Stimulated activated CD8-positive, alpha-beta memory T cell treated with anti-CD3 and anti-CD28 coated beads, Interleukin-7, amount 100 ng/mL, for 24 hours (primary cell): ENCODE measurements at places on chromosomes 5 and 9.
A peak's percentile ranks its signal among the peaks of the same experiment; 100 is the strongest.

- no peak for DNase-seq
Observed at GRCh38 chr5:126377424-126377823, 45.8 kb upstream of the GRAMD2B start.

DNA sequence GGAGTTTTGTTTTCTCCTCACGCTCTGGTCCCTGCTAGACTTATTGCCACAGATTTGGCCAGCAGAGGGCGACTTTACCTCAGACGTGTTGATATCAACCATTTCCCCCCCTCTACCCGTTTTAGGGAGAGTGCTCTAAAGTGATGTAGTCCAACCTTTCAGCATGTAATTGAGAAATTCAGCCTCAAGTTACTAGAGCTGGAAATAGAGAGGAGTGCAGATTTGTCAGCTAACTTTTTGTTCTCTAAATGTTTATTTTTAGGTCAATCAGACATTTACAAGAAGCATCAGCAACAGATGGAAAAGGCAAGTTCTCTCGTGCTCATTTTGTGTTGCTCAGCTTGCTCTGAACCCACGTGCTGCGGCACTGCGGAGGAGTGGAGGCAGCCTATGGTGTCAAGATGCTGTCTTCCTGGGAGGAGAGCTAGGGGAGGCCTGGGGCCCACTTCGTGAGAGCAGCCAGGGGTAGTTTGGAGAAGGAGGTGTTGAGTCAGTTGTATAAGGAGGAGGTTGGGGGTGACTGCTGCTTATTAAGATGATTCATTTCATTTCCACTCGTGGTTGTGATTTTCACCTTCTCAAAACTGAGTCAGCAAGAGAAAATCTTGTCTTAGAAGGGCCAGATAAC, 53.6 kb downstream of the GPR107 start:
- peak; percentile 83 for DNase-seq

DNA sequence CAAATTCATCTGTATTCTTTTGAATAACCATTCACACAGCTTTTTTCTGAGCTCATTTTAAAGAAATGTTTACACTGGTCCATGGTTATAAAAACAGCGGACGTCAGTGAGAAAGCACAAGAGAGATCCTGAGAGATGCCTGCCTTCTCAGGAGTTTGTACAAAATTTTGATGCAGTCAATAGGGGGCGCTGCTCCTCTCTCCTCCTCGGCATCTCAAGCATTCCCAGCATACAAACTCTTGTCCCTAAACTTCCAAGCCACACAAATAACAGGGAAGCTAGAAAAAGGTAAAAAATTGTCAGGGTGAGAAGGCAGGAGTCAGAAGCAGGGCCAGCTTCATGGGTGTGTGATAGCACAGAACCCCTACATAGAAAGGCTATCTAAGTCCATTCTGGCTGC, 11.2 kb upstream of the CCDC152 start:
- no peak for DNase-seq

DNA sequence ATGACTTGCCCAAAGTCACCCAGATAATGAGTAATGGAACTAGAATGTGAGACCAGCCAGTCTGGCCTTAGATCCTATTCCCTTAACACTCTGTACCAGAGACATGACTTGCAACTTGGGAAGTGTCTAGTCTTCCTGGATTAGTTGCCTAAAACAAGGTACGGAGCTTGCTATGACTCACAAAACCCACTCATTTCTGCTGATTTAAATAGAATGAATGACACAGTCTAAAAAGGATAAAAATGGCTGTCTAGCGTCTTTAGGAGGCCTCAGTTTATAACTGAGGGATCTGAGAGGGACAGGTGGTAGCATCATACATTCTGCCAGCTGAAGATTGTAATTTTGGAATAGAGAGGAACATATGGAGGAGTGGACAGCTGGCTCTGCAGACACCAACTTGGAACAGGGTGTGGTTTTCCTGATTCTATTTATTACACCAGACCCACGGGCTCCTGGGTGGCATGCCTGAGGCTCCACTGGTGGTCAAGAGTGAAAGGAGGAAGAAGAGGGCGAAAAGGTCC, 62.7 kb downstream of the ABLIM3 start:
- DNase-seq = no peak

DNA sequence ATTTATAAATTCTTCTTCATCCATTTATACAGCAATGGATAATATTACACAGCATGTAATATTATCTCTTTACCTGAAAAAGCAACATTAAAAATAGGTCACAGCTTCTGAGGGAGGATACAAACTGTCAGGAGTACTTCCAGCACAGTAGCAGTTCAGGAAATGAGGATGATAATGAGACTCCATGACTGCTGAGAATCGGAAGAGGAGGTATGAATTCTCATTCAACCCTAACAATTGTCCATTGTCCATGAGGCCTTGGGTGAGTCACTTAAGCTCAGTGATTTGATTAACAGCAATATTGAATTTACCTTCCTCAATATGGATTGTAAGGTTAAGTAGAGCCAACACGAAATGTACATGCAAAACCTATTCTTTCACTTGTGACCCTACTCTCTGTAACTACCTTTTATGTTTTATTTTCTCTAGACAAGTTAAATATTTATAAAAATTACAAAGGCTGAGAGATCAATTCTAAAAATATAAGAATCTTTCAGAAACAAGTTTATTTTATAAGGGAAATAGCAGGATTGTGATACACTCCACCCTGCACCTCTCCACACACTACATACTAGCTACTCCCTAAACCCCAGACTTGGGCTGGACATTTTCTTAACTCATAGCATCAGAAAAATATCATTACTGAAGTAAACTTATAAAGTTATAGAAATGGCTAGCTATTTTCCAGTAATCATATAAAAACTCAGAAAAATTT, 159.1 kb upstream of the ACOT12 start:
- no peak for DNase-seq

- no peak for DNase-seq
Observed at GRCh38 chr5:157285310-157286035, 19.6 kb downstream of the CYFIP2 start.

- no peak for DNase-seq
Observed at GRCh38 chr5:60379907-60380306, 320.1 kb downstream of the DEPDC1B start.

GRCh38 chr5:11602298-11602697, 301.9 kb downstream of the CTNND2 start:
- no peak for DNase-seq

GRCh38 chr5:146967646-146968045, 89.1 kb upstream of the PPP2R2B start:
- DNase-seq = no peak

DNA sequence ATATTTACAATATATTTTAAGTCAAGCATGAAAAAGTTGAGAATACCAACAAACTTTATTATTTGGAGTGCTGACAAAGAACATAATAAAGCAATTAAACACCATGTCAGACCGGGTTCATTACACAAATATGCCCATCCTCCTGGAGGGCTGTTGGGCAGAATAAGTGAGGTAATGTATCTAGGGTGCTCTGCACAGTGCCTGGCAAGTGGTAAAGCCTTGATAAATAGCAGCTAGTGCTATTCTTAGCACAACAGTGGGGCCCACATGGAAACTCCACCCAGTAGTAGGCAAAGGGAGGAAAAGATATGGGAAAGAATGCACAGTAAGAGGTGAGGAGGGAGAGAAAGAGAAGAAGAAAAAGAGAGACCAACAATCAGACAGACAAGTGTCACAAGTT, 97.7 kb downstream of the SLC1A3 start:
- DNase-seq = no peak

DNA sequence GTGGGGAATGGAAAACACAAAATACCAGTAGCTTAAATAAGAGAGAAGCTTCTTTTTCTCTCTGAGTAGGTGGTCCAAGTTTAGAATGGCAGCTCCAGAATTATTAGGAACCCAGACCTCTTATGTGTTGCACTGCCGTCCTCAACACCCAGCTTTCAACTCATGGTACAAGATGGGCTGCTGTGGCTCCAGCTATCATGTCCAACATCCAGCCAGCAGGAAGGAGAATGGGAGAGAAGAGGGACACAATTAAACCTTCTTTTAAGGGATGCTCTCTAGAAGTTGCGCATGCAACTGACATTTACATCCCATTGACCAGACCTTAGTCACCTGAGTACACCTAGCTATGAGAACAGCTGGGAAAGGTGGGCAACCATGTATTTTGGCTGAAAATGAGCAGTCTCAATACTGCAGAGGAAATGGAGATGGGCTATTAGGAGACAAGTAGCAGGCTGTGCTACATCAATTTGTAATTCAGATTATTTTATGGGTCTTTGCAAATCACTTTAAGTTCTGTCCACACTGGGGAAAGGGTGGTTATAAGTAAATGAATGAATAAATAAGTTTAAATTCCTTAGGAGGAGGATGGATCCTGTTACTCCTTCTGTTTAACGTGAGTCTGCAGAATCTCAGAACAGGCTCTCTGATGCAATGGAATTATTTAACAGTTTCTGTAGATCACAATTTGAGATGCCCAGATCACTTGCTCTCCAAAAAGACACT, 76.1 kb downstream of the SLC28A3 start:
- DNase-seq = no peak

DNA sequence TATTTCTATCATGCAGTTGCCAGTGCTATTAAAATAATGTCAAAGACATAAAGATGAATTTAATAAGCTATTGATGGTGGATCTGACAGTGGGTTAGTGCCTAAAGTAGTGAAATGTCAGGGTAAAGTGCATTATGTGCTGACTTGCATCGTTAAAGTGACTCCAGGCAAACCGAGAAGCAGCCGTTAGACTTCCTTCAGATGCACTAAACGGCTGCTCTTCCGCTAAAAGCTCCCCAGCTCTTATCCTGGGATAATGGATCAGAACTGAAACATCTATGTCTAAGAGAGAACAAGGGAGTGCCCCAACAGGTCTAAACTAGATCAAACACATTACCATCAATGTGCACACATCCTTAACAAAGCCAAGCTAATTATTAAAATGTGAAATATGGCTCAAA, 468.2 kb downstream of the NTRK2 start:
- DNase-seq = no peak

- DNase-seq = no peak
Observed at GRCh38 chr9:36717276-36717675, 144.6 kb downstream of the MELK start.

DNA sequence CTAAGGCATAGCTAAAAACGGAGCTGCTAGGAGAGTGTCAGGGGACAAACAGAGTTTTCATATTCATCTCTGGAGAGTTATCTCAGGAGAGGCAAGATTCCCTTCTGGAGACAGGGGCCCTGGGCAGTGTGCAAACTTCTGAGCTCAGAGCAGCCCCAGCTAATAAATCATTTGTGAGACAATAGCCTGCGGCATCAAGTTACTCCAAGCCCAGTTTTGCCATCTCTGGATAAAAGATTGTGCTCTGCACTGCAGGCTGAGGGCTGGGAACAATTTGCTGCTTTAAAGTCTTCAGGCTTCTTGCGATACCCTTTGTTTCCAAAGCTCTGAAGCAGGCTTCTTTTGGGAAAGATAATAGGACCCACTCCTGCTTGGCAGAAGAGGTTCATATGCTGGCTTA, 164.3 kb upstream of the BRINP1 start:
- DNase-seq = no peak

- no peak for DNase-seq
Observed at GRCh38 chr9:123468541-123468940, 112.5 kb downstream of the CRB2 start.

DNA sequence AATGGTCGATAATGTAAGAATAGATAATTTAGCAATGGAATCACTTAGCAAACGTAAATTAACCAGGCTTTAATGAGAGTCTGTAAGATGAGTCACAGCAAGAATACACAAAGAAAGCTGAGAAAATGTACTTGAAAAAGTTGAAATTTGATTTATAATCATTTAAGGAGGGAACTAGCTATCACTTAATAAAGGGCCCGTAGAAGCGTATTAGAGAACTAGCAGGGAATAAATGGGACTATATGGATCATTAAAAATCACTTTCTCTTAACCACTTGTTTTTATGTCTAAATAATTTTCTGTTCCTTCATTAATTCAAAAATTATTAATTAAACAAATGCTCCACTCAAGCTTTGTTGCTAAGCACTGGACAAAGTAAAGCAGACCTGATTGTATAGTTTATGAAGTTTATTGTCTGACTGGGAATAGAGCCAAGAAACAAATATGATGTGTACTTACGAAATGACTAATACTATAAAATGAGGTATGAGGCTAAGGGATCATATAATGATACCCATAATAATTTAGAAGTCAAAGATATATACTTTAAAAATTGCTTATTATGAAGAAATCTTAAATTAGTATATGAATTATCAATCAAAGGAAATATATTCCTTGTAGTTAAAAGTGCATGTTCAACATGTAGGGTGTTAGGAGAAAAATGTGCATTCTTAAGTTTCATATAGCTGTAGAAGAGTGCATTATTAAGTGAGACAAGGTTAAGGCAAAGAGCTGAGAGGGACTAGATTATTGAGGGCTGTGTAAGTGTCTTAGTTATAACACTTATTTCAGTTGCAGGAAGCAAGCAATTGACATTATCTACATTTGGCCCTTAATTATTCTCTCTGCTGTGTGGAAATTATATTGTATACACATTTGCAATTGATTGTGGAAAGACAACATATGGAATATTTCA, 196.8 kb downstream of the PRDM9 start:
- no peak for DNase-seq

- no peak for DNase-seq
Observed at GRCh38 chr9:117029341-117029740, 342.2 kb downstream of the TRIM32 start.

GRCh38 chr5:114223866-114224265, 138.0 kb upstream of the KCNN2 start:
- DNase-seq = no peak

DNA sequence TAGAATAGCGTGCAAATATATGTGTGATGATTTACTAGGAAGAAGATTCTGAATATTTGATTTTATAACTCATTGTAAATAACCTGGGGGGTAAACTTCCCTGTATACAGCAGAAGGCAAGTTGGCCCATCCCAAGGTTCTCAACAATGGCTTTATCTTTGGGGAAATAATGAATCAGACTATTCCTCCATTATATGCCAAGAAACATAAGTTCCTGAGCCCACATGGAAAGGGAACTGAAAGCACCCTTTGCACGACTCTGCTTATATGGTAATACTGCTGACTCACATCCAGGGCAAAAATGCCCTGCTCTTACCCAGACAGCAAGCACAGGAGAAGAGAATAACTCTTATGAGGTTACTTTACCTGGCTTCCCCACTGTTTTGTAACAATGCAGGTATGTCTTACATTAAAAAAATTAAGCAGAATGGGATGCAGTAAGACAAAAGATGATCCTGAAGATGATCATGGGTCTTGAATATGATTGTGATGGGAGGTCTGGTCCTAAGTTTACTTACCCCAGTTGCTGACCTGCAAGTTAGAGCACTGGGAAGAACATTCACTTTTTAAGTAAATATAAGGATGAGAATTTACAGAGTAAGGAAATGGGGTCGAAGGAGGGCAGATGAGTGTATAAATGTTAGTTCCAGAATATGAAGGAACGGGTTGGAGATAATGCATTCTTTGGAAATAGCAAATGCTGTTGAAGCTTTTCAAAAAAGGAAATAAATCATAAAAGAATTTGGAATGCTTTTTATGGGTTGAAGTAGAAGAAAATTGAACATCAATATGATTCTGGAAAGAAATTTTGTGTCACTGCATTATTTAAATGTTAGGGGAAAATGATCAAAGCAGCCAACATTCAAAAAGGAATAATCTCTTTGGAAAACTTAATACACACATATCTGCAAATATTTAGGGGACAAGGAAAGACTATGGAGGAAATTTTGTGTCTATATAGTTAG, 428.4 kb upstream of the MPDZ start:
- DNase-seq = no peak

- DNase-seq = peak; percentile 70
Observed at GRCh38 chr5:140362875-140363630, 3.1 kb downstream of the SLC4A9 start.
